ENCODE measurements at places on chromosomes 16 and 17.

DNA sequence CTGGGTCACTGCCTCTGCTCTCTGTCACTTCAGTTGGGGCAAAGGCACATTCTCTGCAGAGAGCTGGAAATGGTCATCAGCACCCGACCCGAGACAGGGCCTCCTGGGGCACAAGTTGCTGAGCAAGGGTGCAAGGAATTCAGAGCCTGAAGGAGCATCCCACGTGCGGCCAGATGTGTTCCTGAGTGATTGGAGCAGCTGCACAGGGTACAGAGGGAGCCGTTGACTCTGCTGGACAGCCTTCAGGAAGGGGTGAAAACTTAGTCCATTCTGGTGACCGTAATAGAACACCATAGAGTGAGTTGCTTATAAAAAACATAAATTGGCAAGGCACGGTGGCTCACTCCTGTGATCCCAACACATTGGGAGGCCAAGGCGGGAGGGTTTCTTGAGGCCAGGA lies 106.8 kb downstream of the CCDC182 start:
- DNase-seq = no peak

GRCh38 chr16:303760-304505 lies 21.0 kb downstream of the PDIA2 start:
- DNase-seq = no peak

DNA sequence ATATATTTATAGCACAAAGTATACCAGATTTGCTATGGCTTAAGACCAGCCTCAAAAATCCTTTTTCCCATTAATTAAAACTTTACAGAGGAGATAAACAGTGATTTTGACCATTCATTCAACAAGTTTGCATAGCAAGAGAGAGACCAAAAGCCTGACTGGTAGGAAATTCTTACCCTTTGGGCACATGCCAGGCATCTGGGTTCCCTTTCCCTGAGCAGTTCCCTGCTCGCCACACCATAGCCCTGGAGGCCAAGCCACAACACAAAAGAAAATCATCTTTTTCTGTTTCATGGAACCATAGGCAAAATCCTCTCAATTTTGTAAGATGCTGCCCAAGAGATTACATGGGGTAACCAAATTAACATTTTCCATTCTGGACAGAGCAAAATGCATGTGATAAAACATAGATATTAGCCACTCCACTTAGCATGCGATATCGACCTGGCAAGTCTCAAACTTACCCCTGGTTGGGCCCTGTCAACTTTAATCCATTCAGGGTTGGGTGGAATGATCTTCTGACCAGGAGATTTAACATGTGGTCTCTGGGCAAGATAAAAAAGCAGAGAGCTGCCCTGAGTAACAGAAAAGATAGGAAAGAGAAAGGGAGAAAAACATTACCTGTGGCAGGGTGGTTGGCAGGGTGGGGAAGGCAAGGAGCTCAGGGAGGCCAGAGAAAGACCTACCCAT lies 57.6 kb upstream of the B4GALNT2 start:
- no peak for DNase-seq

DNA sequence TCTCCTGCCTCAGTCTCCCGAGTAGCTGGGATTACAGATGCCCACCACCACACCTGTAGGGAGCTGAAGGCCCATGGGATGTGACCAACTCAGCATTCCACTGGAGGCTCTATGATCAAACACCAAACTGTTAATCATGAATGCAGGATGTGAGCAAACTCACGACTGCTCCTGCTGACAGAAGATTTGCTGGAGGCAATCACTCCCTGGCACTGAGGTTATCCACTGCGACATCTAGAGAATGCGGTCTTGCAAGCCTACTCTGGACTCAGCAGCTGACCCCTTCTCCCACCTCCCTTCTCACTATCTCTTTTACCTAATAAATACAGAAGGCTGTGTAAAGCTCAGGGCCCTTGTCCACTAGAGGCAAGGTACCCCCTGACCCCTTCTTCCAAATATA lies 4.9 kb downstream of the TEX14 start:
- DNase-seq = no peak

GRCh38 chr16:4261557-4262172 lies 11.2 kb downstream of the TFAP4 start:
- DNase-seq = peak; percentile 70

- no peak for DNase-seq
These were observed 26.4 kb upstream of the ABR start for GRCh38 chr17:1206026-1206777.

DNA sequence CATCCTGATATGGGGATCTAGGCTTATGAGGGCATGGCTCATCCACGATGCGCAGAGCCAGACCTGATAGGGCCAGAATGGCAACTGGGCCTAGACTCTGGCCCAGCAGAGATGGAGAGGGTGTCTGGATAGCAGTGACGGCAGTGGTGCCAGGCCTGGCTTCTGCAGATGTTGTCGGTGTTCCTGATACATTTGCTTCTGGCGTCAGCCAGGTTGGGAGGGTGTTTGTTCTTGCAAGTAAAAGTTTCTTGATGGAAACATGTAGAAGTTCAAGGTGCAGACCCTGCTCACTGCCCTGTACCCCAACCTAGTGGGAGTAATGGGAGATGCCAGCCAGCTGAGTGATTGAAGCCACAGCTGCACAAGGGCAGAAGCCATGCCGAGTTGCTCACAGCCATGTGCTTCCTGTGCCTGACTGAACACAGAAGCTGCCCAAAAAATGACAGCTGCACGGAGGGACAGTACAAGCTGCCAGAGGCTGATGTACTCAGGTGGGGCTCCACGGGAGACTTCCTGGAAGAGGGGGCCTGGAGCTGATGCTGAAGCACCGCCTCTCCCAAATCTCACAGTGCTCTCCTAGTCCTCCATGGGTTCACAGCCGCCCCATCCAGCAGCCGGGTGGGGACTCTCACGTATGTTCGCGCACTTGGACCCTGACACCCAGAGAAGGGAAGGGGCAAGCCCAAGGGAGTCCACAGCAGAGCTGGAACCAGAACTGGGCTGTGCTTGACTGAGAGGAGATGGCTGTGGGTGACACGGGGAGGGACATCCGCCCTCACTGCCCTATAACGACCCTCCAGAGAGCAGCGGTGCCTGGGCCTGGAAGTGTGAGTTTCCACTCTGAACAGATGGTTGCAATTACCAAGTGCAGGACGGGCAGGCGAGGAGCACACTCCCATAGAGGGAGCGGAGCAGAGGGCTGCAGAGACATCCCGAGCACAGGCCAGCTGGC lies 78.7 kb downstream of the N4BP1 start:
- no peak for DNase-seq

GRCh38 chr17:72234985-72235384 lies 114.2 kb downstream of the SOX9 start:
- DNase-seq = no peak

DNA sequence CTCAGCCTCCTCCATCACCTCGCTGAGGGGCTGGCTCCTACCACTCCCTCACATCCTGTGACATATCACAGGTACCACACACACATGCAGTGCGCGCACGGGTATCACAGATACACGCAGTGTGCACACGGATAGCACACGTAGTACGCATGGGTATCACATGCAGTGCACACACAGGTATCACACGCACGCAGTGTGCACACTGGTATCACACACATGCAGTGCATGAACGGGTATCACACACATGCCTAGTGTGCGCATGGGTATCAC lies 30.1 kb downstream of the ACSF3 start:
- DNase-seq = no peak

DNA sequence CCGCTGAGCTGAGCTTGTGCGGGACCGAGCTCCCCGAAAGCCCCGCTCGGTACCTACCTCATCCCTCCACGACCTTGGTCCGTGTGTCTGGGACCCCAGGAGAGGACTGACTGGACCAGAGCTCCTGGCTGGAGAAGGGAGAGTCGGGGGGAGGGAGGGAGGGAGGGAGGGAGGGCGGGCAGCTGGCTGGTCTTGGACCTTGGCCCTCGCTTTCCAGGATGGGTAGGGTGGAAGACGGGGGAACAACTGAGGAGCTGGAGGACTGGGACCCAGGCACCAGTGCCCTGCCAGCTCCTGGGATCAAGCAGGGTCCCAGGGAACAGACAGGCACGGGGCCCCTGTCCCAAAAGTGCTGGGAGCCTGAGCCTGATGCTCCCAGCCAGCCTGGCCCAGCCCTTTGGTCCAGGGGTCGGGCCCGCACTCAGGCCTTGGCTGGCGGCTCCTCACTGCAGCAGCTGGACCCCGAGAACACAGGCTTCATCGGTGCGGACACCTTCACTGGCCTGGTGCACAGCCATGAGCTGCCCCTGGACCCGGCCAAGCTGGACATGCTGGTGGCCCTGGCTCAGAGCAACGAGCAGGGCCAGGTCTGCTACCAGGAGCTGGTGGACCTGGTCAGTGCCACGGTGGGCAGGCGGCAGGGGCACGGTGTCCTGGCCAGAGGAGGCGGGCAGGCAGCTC lies 553 bp downstream of the RHBDL1 start:
- DNase-seq = no peak

DNA sequence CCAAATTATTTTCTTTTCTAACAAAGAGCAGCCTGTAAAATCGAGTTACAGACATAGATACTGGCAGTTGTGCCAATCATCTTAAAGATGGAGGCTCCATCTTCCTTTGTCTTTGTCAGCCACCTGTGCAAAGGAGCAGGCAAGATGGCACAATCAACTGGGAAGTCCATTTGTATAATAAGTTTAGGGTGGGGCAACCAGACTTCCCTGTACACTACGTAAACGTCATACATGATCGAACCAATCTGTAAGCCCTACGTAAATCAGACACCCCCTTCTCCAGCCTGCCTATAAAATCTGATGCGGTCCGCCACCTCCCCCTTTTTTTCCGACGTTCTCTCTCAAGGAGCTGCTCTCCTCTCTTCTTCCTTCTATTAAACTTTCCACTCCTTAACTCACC lies 31.4 kb upstream of the MEAK7 start:
- no peak for DNase-seq

- no peak for DNase-seq
These were observed 119.7 kb downstream of the RAB11FIP4 start for GRCh38 chr17:31511195-31511578.

DNA sequence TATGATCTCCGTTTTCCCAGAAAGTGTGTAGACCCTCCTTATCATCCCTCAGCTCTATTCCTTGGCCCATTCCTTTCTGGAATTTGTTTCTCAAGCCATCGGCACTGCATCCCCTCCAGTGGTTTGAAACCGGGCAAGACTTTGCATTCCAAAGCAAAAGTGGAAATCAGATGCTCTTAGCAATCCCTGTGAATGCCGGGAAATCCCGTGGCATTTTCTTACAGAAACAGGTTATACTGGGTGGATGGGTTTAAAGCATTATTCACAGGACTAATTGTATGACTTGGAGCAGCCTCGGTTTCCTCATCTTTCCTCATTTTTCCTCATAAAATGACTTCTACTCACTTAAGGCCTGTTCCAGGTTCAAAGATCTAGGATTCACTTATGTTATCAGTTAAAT lies 52.0 kb downstream of the MAP2K6 start:
- DNase-seq = no peak

- DNase-seq = no peak
These were observed 23.4 kb downstream of the NMRAL1 start for GRCh38 chr16:4450931-4451519.

GRCh38 chr17:44967907-44968224 lies 237 bp downstream of the C1QL1 start:
- no peak for DNase-seq

DNA sequence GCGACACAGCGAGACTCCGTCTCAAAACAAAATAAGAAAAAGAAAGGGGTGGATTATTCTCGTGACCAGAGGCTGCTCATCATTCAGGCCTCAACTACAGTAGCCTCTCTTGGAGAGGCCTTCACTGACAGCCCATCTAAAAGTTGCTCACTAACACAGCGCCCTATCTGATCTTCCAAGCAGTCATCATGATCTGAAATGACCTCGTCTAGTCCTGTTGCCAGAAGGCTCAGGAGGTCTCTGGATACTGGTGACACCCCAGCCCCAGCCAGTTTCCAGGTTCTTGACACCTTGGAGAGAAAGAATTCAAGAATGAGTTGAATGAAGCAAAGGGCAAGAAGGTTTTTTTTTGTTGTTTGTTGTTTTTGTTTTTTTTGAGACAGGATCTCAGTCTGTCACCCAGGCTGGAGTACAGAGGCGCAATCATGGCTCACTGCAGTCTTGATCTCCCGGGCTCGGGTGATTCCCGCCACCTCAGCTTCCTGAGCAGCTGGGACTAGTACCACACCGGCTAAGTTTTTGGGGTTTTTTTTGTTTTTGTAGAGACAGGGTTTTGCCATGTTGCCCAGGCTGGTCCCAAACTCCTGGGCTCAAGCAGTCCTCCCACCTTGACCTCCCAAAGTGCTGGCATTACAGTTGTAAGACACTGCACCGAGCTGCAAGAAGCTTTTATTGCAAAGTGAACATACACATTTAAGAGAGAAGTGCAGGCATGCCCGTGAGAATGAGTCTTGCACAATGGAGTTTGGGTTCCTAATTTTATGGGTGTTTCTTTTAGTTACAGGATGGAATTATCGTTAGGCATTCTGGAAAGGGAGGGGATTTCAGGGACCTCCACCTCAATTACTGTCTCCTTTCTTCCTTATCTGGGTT lies 2.7 kb upstream of the ZC3H7A start:
- no peak for DNase-seq

GRCh38 chr16:89712274-89712781 lies 8.4 kb downstream of the VPS9D1 start:
- peak; percentile 43 for DNase-seq

- no peak for DNase-seq
These were observed 143.7 kb upstream of the RCVRN start for GRCh38 chr17:10048629-10049350.

- no peak for DNase-seq
These were observed 33.7 kb downstream of the HOXB1 start for GRCh38 chr17:48497103-48497502.

DNA sequence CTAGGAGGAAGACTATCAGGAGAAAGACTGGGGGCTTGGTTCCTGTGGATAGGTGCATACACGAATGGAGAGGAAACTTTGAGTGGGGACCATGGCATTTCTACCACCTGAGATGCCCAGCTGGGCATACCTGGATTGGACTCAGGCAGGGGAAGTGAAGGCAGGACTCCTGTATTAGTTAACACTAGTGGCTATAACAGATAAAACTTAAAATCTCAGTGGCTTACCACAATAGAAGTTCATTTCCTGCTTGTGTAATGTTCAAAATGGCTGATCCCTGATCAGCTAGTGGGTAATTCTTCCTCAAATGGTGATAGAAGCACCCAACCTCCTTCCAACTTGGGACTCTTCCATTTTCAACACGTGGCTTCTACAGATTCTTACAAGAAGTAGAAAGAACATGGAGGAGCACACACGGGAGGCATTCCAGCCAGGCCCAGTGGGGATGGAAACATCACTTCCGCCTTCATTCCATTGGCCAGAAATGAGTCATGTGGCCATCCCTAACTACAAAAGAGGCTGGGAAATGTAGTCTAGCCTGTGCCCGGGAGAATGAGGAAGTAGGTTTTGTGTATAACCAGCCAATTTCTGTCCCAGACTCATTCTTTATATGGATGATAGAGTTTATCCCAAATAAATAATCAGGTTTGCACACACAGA lies 112.1 kb downstream of the UTP18 start:
- no peak for DNase-seq

DNA sequence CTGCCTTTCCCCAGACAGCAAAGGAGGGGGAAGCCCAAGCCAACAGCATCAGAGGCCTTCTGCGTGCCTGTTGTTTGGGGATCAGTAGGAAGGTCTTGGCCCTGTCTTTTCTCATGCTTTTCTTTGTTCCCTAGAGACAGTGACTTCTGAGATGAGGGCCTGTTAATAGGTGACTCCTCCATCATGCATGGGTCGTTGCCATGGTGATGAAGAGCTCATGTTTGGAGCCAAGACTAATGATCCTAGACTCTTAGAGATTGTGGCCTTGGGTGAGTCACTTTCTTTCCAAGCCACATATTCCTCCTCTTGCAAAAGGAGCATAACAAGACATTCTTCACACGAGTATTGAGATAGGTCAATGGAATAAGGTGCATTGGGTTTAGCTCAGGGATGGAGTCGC lies 201.1 kb upstream of the ASIC2 start:
- no peak for DNase-seq

GRCh38 chr16:73172973-73173709 lies 125.2 kb upstream of the ZFHX3 start:
- DNase-seq = no peak

Measured in activated T-cell treated with anti-CD3 and anti-CD28 coated beads, Interleukin-2, amount 50 U/mL, for 48 hours (primary cell).